ENCODE measurements at places on chromosomes 4 and X.

- DNase-seq = no peak
Measured at GRCh38 chrX:147898951-147899350, 12.8 kb upstream of the FMR1 start.

DNA sequence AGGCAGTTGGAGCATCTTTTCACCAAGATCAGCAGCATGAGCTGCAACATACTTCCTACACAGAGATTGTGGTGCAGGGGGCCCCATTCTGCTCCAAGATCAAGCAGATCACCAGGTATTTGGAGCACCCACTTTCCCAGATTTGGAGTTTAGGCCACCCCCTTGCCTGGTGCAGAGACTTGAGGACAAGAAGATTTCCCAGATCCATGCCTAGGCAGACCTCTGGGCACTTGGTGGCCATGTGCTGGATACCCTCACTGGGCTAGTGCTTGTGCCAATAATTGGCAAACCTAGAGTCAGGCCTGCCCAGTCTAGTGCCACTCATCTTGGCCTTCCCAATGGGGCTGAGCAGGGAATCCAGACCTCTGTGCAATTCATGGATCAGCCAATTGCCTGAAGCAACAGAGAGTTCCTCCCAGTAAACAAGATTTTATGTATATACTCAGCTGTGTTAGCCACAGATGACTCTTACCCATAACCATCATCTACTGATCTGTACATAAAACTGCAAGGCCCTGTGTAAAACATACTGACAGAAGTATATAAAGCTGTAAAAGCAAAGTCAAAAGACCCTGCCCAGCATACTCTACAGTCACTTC lies 228.4 kb upstream of the EMCN start:
- DNase-seq = no peak

- DNase-seq = no peak
Measured at GRCh38 chr4:78609580-78609979, 58.0 kb downstream of the ANXA3 start.

- DNase-seq = no peak
Measured at GRCh38 chr4:3266076-3266475, 17.1 kb downstream of the MSANTD1 start.

GRCh38 chr4:54428940-54429339 lies 199.8 kb downstream of the PDGFRA start:
- DNase-seq = no peak

- DNase-seq = no peak
Measured at GRCh38 chrX:124651031-124651430, 304.7 kb downstream of the SH2D1A start.

DNA sequence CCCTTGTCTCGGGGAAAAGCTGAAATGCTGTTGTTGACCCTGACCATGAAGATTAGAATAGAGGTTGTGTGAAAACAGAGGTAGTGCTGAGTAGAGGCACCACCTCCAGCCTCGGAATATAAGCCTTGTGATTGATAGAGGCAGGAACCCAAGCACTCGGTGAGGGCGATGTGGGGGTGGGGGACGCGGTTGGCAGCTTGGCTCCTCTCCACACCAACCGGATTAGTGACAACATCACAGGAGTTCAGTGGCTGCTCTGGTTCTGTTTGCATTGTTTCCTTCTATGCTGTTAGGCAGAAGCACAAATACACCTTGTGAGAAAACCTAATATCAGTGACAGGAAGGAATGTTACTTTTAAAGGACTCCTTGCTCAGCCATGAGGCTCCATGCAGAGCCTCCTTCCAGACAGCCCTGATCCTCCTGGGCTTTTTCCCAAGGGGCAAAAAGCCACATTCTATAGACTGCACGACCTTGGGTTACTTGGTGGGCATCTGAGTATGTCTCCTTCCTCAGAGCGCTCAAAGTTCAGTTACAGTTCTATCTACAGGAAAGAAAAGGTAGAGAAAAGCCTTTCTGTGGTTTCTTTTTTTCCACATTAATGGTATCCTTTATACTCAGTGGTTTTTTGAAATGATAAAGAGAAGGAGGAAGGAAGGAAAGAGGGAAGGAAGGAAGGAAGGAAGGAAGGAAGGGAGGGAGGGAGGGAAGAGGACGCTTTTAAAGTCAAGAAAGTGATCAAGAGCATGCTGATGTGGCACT lies 150.4 kb upstream of the NOCT start:
- no peak for DNase-seq

GRCh38 chr4:74428276-74428675 lies 16.7 kb upstream of the AREG start:
- no peak for DNase-seq

DNA sequence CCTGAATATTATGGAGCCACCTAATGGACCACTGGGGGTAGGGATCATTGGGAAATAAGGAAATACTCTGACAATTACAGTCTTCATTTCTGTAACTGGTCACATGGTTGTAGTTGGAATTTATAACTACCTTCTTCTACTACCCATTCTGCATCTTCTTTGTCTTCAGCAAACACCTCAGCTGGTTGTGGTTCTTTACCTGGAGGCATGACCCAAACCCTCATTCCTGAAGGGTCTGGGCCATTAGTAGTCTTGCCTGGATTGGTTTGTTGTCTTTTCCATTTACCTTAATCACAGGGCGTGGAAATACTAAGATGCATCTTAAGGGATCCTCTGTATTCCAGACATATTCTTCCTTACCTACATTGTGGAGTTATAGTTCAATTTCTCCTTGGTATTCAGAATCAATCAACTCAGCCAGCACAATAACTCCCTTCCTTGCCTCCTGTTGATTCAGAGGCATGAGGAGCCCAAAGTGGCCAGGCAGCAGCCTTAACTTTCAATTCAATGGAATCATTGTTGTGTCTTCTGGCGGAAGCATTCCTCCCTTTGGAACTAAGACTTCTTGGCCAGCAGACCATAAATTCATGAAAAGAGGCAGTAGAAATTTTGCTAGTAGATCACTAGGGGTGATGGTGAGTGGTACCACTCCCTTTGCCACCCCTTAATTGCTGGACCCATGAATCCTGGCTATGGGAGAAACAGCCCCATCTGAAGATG lies 75.7 kb upstream of the RAP2C start:
- no peak for DNase-seq

GRCh38 chrX:6732101-6732500 lies 197.2 kb upstream of the VCX3A start:
- DNase-seq = no peak

DNA sequence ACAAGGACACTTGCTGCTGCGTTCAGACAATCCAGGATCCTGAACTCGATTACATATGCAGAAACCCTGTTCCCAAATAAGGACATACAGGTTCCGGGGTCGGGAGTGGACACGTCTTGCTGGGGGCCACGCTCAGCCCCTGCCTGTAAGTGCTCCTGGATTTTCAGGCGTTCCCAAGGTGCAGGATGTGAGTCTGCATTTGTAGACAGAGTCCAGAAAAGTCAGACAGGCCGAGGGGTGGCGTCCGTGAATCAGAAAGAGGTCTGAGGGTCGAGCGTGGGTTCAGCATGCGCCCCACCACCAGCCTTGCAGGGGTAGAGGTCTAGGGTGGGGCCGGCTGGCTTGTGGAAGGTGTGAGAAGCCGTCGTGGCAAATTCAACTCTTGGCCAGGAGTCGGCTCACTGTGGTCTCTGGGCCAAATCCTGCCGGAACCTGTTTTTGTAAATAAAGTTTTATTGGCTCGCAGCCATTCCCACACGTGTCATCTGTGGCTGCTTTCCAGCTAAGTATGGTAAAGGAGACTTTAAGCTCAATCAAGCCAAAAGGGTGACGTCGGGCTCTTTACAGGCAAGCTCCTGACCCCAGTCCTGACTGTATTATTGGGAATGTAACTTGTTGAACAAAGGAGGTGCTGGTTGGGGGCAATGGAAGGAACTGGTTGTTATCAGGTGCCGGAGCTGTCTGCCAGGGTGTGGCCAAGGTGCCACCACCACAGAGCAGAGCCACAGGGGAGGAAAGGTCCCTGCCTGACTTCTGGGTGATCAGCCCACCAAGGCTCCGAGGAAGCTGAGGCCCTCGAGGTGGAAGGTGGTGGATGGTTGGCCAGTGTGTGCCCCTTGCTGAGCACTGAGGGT lies 7.4 kb downstream of the DOK7 start:
- DNase-seq = no peak

DNA sequence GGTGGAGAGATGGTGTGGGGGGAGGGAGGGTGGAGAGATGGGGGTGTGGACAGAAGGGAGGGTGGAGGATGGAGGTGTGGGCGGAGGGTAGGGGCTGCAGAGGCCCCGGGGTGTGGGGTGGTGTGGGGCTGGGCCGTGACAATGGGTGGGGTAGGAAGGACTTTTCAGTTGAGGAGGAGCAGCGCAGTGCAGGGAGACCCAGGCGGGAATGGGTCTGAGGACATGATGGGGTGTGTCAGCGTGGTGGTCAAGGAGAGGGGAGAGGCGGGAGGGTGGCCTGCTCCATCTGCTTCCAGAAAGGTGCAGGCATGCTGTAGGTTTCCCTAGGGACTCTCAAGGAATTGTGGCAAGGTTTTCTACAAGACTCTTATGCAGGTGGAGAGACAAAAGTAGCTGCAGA lies 48.9 kb downstream of the RGS12 start:
- no peak for DNase-seq

DNA sequence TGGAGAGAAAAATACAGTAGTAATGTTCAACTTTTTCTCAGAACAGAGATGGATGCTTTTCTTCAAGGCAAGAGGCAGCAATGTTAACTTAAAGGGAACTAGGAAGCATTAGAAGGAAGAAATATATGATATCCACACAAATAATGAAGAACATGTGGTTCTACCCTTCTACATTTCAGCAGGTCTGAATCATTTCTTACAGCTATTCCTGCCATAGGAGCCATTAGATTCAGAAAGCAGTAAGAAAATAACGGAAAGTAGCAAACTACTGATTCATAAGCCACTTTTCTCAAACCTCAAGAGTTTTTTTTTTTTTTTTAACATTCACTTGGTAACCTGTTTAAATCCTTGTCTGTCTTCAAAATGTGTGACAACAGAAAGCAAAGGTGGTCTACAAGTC lies 1251.6 kb upstream of the AGA start:
- no peak for DNase-seq

DNA sequence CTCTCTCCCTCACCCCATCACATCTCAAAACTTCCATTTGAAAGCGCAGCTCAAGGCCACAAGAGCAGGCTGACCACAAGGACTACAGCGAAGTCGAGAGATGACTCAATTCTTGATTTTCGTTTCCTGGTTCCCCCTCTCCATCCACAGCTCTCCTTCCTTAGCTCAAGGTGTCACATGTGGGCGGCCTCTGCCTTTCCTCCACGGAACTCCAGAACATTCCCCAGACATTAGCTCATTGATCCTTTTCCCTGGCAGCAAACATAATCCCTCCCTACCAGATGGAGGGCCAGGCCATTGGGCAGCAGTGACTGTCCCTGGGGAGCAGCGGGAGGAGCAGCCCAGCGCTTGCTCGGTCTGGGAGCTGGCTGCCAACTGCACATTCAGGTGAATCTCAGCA lies 56.3 kb downstream of the CCDC149 start:
- no peak for DNase-seq

DNA sequence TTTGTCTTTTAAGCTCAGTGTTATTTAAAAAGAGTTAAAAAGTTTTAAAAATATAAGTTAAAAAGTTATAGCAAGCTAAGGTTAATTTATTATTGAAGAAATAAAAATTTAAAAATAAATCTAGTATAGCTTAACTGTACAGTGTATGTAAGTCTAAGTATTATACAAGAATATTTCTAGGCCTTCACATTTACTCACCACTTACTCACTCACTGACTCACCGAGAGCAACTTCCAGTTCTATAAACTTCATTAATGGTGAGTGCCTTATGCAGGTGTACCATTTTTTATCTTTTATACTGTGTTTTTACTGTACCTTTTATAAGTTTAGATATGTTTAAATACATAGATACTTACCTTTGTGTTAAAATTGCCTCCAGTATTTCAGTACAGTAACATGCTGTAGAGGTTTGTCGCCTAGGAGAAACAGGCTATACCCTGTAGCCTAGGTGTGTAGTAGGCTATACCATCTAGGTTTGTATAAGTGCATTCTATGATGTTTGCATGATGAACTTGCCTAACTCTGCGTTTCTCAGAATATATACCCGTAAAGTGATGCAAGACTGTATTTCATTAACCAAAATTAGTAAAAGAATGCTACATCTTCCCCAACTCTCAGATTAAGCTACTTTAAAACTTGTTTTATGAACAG lies 202.9 kb downstream of the CFAP299 start:
- no peak for DNase-seq

DNA sequence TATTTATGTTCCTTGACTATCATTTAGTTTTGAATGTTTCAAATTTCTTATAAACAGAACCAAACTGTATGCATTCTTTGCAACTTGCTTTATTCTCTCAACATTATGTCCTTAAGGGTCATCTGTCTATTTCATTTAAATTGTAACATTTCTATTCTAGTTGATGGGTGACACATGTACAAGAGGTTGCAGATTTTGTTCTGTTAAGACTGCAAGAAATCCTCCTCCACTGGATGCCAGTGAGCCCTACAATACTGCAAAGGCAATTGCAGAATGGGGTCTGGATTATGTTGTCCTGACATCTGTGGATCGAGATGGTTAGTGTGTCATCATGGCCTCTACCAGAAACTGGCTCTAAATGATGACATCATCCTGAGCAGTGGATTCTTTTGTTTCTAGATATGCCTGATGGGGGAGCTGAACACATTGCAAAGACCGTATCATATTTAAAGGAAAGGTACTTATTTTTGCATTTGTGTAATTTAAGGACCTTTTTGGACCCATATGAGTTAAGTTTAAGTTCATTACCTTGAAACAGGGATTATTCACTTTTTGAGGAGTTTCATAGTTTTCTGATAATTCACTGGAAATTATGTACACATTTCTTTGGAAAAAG lies 6.1 kb downstream of the LIAS start:
- no peak for DNase-seq

- DNase-seq = no peak
Measured at GRCh38 chrX:10582215-10582733, 38.1 kb downstream of the MID1 start.

GRCh38 chrX:44203791-44204190 lies 139.7 kb downstream of the EFHC2 start:
- DNase-seq = no peak

DNA sequence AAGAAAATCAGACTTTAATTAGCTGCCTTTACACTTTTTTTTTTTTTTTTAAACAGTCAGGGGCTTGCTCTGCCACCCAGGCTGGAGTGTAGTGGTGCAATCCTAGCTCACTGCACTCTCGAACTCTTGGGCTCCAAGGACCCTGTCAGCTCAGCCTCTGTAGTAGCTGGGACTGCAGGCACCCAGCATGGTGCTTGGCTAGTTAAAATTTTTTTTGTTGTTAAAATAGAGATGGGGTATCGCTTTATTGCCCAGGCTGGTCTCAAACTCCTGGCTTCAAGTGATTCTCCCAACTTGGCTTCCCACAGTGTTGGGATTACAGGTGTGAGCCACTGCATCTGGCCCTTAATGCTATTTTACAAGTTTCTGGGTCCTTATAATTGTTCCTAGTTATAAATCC lies 359.1 kb downstream of the SPRY1 start:
- DNase-seq = no peak

DNA sequence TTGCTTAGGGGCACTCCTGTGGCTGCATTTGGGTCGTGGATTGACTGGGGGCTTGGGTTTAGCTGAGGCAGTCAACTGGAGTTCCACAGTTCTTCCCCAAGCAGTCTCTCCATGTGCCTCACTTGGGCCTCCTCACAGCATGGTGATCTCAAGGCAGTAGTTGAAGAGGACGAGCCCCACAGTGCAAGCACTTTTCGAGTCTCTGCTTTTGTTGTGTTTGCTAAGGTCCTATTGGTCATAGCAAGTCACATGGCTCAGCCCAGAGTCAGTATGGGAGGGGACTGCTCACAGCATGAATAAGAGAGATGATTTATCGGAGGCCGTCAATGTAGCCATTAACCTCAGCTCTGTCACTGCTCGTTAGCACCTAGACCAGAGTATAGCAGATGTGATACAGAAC lies 29.7 kb downstream of the BMX start:
- DNase-seq = no peak

Measured in muscle of arm (tissue), 14 donors.